Activated naive CD4-positive, alpha-beta T cell treated with anti-CD3 and anti-CD28 coated beads, Interleukin-2, amount 50 U/mL, for 16 hours (primary cell): ENCODE measurements at places on chromosomes 7 and 10.
A peak's percentile ranks its signal among the peaks of the same experiment; 100 is the strongest.

DNA sequence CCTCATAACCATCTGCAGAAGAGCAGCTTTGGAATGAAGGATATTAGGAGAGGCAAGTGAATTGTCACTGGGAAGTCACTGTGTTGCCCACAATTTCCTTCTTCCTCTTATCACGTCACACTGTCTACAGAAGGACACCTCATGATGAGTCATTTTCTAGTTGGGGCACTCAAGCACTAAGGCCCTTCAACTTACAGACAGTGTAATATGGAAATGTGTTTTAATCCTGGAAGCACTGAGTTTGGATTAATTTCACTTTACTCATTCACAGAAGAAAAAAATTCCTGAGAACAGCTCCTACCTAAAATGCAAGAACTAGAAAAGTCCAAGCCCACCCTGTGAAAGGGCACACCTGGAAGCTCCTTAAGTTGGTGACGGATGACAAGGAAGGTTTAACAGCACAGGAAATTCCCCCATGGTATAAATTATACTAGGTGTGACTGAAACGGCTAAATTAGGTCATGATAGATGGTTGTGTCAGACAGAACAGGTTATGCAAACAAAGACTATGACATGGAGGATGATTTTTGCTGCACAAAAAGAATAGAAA is 56.6 kb downstream of the PARD3 start:
- no peak for DNase-seq

DNA sequence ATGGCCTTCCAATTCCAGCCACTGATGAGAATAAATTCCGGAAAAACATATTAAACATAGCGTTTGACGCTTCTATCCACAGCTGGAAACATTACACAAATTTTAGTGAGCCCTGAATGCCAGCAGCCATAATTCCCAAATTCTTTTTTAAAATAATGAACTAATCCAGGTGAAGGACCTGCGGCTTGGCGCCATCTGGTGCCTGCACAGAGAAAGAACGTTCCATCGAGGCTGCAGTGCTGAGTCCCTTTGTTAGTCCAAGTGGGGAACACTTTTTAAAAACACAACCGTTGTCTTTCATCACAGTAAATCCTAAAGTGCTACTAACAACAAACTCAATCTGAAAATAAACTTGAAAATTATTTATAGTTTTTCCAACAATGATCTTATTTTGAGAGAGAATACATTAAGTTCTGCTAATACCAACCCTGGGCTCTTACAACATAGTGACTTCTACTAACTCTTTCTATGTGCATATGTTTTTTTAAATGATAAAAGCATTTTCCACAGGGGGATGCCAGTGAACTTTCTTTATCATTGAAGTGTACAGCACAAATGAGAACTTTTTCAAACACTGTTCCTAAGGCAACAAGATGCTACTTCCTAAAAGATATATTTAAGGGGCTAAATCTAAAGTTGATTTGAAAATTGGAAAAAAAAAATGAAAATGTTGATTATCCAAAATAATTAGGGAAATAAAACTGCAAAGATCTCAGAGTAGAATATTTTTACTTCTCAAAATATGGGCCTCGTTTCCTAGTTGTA is 166.9 kb upstream of the RNF32 start:
- DNase-seq: no peak

DNA sequence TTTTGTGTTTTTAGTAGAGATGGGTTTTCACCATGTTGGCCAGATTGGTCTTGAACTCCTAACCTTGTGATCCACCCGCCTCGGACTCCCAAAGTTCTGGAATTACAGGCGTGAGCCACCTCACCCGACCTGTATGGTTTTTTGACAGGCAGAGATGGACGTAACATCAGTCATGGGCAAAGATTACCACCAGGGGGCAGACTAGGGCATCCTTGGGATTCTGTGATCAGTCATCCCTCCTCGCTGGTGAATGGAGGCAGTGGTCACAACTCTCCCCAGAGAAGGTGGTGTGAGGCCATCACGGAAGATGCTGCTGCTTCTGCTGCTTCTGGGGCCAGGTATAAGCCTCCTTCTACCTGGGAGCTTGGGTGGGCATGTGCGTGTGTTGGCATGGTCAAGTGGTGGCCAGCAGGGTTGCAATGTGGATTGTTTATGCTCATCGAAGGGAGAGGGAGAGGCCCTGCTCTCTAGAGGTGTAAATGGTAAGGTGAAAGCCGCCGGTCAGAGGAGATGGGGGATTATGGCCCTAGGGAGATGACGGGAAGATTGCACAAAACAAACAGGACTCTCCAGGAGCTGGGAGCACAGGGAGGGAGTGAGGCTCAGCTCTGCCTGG is 122.7 kb upstream of the PRSS1 start:
- DNase-seq: peak; percentile 69

- no peak for DNase-seq
Observed at GRCh38 chr7:128867842-128868623, 5.4 kb downstream of the ATP6V1F start.

DNA sequence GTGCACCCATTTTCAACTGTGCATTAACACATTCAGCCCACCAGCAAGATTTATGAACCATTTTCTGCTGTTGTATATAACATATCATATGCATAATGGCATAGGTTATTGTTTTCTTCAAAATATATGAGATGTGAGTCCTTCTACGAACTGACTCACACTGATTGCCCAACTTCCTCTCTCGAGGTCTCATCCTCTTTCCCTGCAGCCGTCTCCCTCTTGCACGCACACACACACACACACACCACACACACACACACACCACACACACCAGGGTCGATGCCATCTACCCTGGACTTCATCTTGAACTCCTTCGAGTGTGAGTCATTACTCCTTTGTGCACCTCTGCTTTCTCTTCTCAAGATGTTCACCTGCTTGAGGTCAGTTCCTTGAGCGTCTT is 36.7 kb downstream of the EGFR start:
- DNase-seq: no peak

GRCh38 chr7:106064771-106065574 is 47.1 kb downstream of the SYPL1 start:
- DNase-seq: no peak

GRCh38 chr10:20954519-20954918 is 57.4 kb upstream of the NEBL start:
- DNase-seq: no peak

DNA sequence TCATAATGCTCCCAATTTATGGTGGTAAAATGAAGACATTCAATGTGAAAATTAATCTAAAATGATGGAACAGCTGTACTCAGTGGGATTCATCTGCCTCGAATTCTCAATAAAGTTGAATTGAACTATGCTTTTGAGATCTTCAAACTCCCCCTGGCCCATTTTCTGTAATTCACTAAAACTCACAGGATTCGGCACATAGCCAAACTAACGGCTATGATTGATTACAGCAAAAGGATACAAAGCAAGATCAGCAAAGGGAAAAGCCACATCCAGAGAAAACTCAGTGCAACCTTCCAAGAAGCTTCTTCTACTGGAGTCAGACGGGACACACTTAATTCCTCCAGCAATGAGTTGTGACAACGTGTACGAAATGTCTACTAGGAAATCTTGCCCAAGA is 307.5 kb downstream of the CNTNAP2 start:
- DNase-seq: no peak

DNA sequence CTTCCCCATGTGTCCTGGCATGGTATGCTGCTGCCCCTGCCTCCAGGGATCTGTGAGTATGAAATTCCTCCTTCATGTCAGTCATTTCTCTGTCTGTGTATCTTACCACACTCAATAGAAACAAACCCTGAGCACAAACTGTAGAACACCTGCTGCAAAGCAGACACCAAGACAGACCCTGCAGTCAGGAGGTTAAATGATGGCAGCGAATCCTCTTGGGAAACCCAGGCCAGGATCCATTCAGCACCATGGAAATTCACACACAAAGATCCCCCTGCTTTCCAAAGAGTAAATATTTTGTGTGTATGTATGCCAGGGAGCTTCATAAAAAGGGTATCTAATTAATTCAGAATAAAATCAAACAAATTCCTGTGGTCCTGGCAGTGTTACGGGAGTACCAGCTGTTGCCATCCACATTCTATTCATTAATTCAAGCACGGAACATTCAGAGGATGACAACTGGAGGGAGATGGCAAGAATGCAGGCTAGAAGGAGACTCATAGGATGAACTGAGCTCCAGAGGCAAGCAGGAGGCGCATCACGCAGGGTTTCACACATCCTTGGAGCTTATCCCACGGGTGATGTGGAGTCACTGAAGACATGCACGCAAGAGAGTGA is 14.8 kb downstream of the ITIH5 start:
- no peak for DNase-seq

DNA sequence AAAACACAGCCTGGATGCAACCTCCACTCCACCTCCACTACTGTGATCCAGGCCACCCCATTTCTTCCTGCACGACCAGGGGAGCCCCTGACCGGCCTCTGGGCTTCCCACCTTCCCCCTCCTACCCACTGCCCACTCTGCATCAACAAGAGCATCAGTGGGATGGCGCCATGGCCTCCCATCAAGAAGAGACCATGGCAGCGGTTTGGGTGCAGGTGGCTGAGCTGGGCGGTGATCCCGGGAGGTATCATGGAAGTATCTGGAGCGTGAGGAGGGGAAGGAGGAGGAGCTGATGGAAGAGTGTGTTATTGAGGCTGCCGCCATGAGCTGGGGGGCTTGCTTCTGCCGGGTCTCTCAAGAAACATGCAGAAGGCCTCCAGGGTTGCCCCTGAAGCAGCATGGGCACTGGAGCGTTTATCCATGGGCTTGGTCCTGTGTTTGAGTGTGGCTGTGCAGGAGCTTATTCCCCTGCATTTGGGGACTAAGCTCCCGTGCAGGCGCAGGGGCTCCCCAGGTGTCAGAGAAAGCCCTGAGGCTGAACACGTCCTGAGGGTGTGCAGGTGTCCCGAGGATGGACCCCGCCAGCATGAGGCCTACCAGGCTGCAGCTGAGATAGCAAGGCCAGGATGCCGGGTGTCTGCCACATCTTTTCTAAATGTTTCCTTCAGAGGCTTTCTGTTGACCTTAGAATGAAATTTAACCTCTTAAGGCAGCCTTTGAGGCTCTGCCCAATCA is 99.2 kb upstream of the PCBD1 start:
- DNase-seq: no peak

DNA sequence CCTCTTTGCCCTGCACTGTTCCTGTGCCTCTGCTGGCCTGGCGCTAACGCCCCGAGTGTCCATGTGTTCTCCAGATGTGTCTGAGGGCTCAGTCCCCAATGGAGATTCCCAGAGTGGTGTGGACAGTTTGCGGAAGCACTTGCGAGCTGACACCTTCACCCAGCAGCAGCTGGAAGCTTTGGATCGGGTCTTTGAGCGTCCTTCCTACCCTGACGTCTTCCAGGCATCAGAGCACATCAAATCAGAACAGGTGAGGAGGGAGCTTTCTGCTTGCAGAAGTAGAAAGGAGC is 60.9 kb downstream of the PAX2 start:
- DNase-seq: no peak

GRCh38 chr7:43033369-43033768 is 79.1 kb upstream of the HECW1 start:
- DNase-seq: no peak
